Thymus (tissue), 14 donors: ENCODE measurements at places on chromosomes 4 and X. TPM values are rescaled to one million over a fixed set of nuclear protein-coding genes. Genes with fewer than 3 reads are reported as not detected.

FREM3 gene
- polyA plus RNA-seq: 0.23 TPM

- no peak for DNase-seq
These were observed 67.0 kb downstream of the SORBS2 start for GRCh38 chr4:185744946-185745345.

TBX22 gene
- polyA plus RNA-seq: not detected

DNA sequence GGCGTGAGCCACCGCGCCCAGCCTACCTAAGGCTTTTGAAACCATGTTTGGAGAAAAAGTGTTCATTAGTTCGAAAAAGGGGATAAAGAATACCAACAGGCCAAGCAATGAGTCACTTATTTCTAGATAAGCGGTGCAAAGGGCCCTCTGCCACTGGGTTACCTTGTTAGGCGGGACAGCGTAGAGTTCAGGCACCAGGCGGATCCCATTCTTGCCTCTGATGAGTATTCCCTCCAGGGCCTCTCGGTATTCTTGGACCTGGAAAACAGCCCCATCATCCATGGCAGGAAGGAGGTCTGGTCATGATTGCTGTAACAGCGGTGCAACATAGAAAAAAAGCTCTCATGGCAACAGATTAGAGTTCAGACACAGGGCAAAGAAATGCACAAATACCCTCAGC lies 48.0 kb downstream of the PHKA2 start:
- DNase-seq: no peak

DNA sequence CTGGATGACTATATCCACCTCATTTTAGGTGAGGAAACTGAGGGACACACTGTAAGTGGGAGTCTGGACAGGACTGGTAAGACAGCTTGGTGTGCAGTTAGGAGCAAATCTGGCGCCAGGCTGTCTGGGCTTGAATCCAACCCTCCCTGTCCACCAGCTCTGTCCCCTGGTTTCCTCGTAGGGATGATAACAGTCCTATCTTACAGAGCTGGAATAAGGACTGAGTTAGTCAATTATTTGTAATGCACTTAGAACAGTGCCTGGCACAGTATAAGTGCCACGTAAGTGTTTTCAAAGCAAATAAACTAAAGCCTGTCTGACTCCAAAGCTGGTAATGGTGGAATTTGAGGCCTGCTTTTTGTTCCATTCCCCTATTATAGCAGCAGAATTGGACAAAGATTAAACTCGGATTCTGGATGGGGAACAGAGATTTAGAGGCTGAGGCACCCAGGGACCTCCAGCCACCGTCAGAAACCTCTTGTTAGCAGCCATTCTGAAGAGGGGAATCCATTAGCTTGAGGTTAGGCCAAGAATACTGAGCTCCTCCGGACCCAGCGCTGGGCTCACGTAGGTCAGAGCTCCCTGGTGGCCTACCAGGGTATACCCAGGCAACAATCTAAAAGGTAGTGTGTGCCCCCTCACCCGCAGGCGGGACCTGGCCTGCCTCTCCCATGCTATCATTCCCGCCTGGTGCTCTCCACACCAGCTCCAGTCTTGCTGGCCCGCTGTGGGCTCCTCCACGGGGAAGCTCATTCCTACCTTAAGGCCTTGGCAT lies 102.1 kb downstream of the UCHL1 start:
- DNase-seq: no peak

LGI2 gene
- 2.1 TPM for polyA plus RNA-seq

GRCh38 chrX:99909946-99910345 lies 500.1 kb downstream of the PCDH19 start:
- no peak for DNase-seq
